Cardiac atrium fibroblast (primary cell): ENCODE measurements at places on chromosomes 4 and X. TPM values are rescaled to one million over a fixed set of nuclear protein-coding genes. Genes with fewer than 3 reads are reported as not detected.

Gene HDX
- 1.8 TPM in 2 replicates for total RNA-seq

Gene TGIF2LX
- not detected in 2 replicates for total RNA-seq

Gene UNC5C
- 4.3 and 10.7 TPM in 2 replicates for total RNA-seq

Gene GAGE12H
- total RNA-seq = not detected in 2 replicates

Gene GAGE12E
- total RNA-seq = not detected in 2 replicates

Gene TXK
- total RNA-seq = not detected in 2 replicates

Gene SPRY1
- total RNA-seq = 189 and 258 TPM in 2 replicates

Gene ZNF595
- 4.9 and 11.0 TPM in 2 replicates for total RNA-seq

Gene SPATA18
- 0.54 and 3.7 TPM in 2 replicates for total RNA-seq

Gene TCP11X2
- not detected in 2 replicates for total RNA-seq

Gene CXorf58
- not detected in 2 replicates for total RNA-seq

Gene CCDC158
- total RNA-seq = not detected in 2 replicates

Gene SH3BP2
- 35.6 and 59.6 TPM in 2 replicates for total RNA-seq

Gene MGARP
- total RNA-seq = 36.0 and 48.2 TPM in 2 replicates

Gene IGFBP7
- 2,241 and 2,809 TPM in 2 replicates for total RNA-seq
